ENCODE measurements at places on chromosomes 5 and 9.

GRCh38 chr9:124794902-124795491 is 18.1 kb downstream of the OLFML2A start:
- H3K27me3 ChIP-seq: peaks cover 38% of the 10 kb centered on the region
- H3K27ac ChIP-seq: no peak overlapping the region
- no peaks in the 10 kb centered on the region for H3K4me1 ChIP-seq
- H3K36me3 ChIP-seq: no peaks in the 10 kb centered on the region
- no peak overlapping the region for H3K4me3 ChIP-seq

GRCh38 chr9:112896131-112896530 is 5.5 kb upstream of the SLC46A2 start:
- H3K36me3 ChIP-seq: peaks cover 2% of the 10 kb centered on the region
- no peak overlapping the region for H3K27ac ChIP-seq
- H3K4me3 ChIP-seq: no peak overlapping the region
- H3K27me3 ChIP-seq: peaks cover 35% of the 10 kb centered on the region

- peak overlapping the region; percentile 6 for H3K27ac ChIP-seq
- peaks cover 14% of the 10 kb centered on the region for H3K4me1 ChIP-seq
- H3K27me3 ChIP-seq: peaks cover 15% of the 10 kb centered on the region
These were observed 5.4 kb downstream of the GDA start for GRCh38 chr9:72154468-72155285.

GRCh38 chr5:115686051-115686737 is 60.4 kb upstream of the TMED7 start:
- no peak overlapping the region for H3K27ac ChIP-seq
- no peak for DNase-seq
- no peak overlapping the region for H3K4me3 ChIP-seq
- no peaks in the 10 kb centered on the region for H3K4me1 ChIP-seq

- DNase-seq: peak; percentile 25
- no peaks in the 10 kb centered on the region for H3K36me3 ChIP-seq
- no peaks in the 10 kb centered on the region for H3K27me3 ChIP-seq
- H3K4me1 ChIP-seq: peaks cover 18% of the 10 kb centered on the region
These were observed 70.0 kb downstream of the KLHL3 start for GRCh38 chr5:137665678-137666460.

- H3K27ac ChIP-seq: no peak overlapping the region
- peaks cover 20% of the 10 kb centered on the region for H3K4me1 ChIP-seq
- no peaks in the 10 kb centered on the region for H3K36me3 ChIP-seq
These were observed 4.7 kb upstream of the MYMK start for GRCh38 chr9:133529457-133529856.

DNA sequence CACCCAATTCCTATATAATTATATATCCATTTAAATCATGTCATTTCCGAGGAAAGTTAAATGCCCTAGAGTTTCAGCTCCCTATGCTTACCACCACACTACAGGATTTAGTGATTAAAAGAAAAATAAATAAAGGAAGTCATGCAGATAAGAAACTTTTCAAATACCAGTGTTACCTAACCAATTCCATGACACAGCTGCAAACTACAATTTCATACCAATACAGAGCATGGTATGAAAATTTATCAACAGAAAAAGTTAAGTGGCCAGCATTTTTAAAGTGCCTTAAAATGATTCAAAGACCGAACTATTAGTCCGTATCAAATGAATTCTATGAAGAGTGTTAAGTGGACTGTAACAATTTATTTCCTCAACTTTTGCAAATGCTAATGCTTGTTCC is 35.9 kb downstream of the CEP120 start:
- H3K36me3 ChIP-seq: no peaks in the 10 kb centered on the region
- DNase-seq: no peak
- no peaks in the 10 kb centered on the region for H3K4me1 ChIP-seq
- no peak overlapping the region for H3K27ac ChIP-seq
- H3K27me3 ChIP-seq: no peaks in the 10 kb centered on the region
- H3K4me3 ChIP-seq: no peak overlapping the region

DNA sequence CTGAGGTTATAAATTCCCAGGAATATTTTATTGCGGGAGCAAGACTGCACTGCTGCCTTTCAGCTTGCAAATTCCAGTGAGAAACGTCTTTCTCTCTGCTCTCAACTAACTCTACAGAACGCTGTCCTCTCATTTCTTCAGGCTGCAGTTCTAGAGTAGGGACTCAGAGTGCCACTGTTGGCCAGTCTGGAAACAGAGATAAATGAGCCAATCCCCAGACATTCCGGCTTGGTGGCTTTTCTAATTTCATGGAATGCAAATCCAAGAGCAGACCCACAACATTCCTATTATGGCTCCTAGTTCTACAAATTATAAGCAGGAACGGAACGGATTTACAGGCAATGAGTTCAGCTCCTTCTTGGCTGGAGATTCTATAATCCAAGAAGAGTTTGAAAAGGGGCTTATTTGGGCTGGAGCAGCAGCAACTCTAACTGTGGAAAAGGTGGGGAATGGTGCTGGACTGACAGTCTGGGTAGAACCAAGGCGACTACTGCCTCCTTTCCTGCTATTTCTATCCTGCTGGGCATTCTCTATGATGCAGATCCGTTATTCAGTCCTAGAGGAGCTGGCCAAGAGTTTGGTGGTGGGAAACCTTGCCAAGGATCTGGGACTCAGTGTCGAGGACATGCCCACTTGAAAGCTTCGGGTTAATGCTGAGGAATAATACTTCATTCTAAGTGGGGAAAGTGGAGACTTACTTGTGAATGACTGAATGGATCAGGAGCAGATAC is 9.3 kb downstream of the PCDHGA12 start:
- H3K4me3 ChIP-seq: no peak overlapping the region
- peaks cover under 1% of the 10 kb centered on the region for H3K36me3 ChIP-seq
- no peak overlapping the region for H3K27ac ChIP-seq
- H3K4me1 ChIP-seq: no peaks in the 10 kb centered on the region

- no peak overlapping the region for H3K27ac ChIP-seq
- H3K4me1 ChIP-seq: peaks cover 20% of the 10 kb centered on the region
- DNase-seq: no peak
These were observed 30.7 kb downstream of the OR2V1 start for GRCh38 chr5:181100121-181100875.

GRCh38 chr9:3475300-3476020 is 50.3 kb downstream of the RFX3 start:
- no peaks in the 10 kb centered on the region for H3K27me3 ChIP-seq
- peaks cover 32% of the 10 kb centered on the region for H3K36me3 ChIP-seq
- peaks cover 53% of the 10 kb centered on the region for H3K4me1 ChIP-seq
- H3K27ac ChIP-seq: no peak overlapping the region
- no peak for DNase-seq

DNA sequence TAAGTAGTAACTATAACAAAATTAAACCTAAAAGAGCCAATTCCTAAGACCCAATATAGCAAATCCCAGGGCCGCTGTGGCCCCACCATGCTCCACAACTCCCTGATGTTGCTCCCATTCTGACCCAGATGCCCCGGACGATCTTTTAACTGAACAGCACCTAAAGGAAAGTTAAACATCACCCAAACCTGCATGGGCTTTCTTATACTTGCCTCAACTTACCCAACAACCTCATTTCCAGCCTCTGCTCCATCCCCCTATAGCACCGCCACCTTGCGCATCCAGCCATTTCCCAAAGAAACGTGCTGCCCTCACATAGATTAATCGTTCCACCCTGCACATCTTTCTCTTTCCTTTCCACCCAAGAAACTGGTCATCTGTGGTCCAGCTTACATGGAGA is 54.6 kb downstream of the ZNF354C start:
- peaks cover 2% of the 10 kb centered on the region for H3K27me3 ChIP-seq
- no peak overlapping the region for H3K4me3 ChIP-seq
- no peak for DNase-seq
- no peaks in the 10 kb centered on the region for H3K36me3 ChIP-seq
- no peak overlapping the region for H3K27ac ChIP-seq

GRCh38 chr9:114038724-114039313 is 39.3 kb downstream of the AMBP start:
- no peaks in the 10 kb centered on the region for H3K27me3 ChIP-seq
- no peaks in the 10 kb centered on the region for H3K36me3 ChIP-seq
- H3K4me3 ChIP-seq: no peak overlapping the region
- peaks cover 2% of the 10 kb centered on the region for H3K4me1 ChIP-seq
